Stimulated activated CD8-positive, alpha-beta memory T cell treated with anti-CD3 and anti-CD28 coated beads, Interleukin-4, amount 100 ng/mL, for 4 hours (primary cell): ENCODE measurements at places on chromosomes 1 and 21.

- DNase-seq = no peak
Observed at GRCh38 chr1:210434223-210434622, 105.5 kb downstream of the HHAT start.

DNA sequence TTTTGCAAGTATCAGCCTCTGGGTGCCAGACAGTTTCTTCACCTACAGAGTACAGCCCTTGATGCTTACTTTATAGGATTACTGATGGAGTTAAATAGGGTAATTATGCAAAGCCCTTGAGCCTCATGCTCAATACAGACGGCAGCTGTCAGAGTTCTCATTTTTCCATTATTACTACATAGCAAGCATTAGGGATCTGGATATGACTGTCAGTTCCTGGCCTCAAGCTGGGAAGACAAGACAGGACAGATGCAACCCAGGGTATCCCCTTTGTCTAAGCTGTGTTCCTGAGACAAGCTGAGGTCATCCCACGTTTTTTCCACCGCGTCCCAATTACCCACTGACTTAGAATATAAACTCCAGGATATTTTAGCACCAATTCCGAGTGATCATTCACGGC, 94.4 kb downstream of the SLC35F3 start:
- DNase-seq = no peak

GRCh38 chr1:230109895-230110667, 43.0 kb downstream of the GALNT2 start:
- DNase-seq = peak; percentile 17

DNA sequence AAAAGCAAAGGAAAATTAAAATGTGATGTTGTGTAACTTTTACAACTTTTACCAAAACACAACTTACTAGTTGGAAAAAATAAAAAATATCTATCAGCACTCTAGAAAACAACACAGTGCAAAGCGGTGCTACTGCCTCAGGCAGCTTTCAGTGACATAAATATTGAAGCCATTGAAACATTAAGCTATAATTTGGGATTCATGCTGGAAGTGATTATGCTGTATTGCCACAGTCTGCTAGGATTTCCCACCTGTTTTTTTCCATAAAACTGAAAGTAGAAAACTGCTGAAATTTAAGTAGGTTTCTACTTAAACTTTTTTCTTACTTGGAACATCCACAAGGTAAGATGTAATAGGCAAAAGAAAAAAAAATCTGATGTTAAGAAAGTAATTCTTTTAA, 674.4 kb downstream of the KCNT2 start:
- DNase-seq = no peak

- no peak for DNase-seq
Observed at GRCh38 chr1:18064534-18064933, 43.1 kb upstream of the IGSF21 start.
